ENCODE measurements at places on chromosomes 1 and 21.

GRCh38 chr1:92291372-92291999, 7.3 kb downstream of the GLMN start:
- DNase-seq, result no peak

- no peak for DNase-seq
Measured at GRCh38 chr1:7198664-7199063, 413.4 kb downstream of the CAMTA1 start.

DNA sequence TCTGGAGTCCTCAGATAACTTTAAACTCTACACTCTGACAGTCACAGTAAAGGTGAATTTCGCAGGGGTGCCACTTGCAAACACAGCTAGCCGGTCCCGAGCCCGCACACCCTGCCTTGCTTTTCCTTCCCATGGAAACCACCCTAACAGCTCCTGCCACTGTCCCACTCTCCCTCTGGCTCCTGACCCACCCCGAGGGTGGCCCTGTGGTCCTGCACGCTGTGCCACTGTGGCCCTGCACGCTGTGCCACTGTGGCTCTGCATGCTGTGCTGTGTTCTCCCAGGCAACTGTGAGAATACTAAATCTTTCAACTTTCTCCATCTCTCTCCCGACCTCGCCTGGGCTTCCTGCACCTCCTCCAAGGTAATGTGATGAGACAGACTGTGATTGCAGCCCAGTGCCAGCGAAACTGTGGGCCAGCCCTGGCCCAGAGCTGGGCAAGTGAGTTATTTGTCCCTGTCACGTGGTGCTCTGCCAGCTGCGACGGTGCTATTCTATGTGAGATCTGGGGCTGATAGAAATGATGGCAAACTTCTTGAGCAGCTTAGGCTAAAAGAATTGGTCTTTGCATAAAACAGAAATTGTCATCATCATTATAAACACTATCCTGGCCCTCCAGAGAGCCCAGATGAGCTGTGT, 63.4 kb upstream of the TARBP1 start:
- DNase-seq, result no peak

- DNase-seq, result no peak
Measured at GRCh38 chr1:69246710-69247109, 321.0 kb upstream of the LRRC7 start.

GRCh38 chr1:83027511-83027910, 971.4 kb downstream of the TTLL7 start:
- no peak for DNase-seq

- DNase-seq, result no peak
Measured at GRCh38 chr1:153849487-153850185, 73.1 kb downstream of the GATAD2B start.

GRCh38 chr21:33449616-33450015, 30.2 kb downstream of the TMEM50B start:
- no peak for DNase-seq
